ENCODE measurements at places on chromosomes 11 and 22.

DNA sequence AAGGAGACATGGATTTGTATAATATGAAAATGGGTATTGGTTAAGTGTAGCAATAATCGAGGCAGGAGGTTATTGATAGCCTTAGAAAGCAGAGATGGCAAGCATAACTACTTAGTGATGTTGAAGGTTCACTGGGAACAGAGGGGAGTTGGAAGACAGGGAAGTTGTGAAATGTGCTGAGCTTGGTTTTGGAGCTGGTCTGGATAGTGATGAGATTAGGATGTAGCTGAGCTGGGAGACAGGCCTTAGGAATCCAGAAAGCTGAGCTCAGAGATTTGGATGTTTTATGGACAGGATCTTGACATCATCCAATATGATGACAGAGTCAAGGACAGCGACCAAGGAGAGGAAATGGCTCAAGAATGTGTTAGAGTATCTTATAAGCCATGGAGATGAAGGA, 113.1 kb downstream of the ARHGAP42 start:
- no peak for DNase-seq

GRCh38 chr22:38871360-38872171, 450 bp downstream of the CBX6 start:
- no peak for DNase-seq

- DNase-seq = no peak
Observed at GRCh38 chr11:82663535-82663934, 70.1 kb downstream of the FAM181B start.

DNA sequence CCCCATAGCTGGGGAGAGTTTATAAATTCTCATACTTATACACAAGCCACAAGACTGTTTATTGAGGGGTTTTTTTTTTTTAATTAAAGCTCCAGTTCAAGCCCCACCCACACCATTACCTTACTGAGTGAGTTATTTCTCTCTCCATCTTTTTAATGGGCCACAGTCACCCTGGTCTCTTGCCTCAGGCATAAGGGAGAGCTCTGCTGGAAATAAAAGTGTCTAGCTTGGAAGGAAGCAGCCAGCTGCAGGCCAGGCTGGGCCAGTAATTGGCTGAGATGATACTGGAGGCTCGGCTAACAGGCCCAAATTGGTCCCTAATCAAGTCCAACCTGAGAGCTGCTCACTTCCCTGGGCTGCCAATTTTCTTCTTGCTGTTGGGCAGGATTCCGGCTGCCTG, 174.1 kb downstream of the INSC start:
- DNase-seq = no peak

- DNase-seq = peak; percentile 16
Observed at GRCh38 chr22:29201782-29202181, 3.9 kb upstream of the EMID1 start.

- DNase-seq = no peak
Observed at GRCh38 chr22:39478441-39478850, 21.6 kb downstream of the MGAT3 start.

- no peak for DNase-seq
Observed at GRCh38 chr11:8933931-8934330, 1.2 kb upstream of the C11orf16 start.

DNA sequence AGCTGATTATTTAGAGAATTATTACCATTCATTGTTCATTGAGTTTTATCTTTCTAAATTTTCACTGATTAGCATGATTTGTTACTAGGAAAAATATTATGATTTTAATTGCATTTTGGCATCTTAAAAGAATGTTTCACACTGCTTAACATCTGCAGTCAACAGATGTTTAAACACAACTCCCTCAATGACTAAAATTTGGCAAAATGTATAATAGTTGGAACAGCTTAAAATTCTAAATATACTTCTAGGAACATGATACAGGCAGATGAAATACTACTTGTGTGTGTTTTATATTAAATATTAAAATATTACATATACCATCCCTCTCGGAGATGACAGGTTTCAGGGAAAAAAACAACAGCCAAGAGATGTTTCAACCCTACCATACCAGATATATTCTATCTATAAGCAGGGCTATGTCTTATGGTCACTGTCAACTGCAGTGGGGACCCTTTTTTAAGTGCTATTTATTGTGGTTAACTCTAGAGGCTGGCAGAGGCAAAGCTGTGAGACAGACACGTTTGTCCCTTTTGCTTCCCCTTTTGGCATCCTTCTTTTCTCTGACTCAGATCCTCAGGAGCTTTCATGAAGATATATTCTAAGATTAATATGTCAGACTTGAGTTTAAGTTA, 81.9 kb downstream of the BDNF start:
- DNase-seq = no peak

DNA sequence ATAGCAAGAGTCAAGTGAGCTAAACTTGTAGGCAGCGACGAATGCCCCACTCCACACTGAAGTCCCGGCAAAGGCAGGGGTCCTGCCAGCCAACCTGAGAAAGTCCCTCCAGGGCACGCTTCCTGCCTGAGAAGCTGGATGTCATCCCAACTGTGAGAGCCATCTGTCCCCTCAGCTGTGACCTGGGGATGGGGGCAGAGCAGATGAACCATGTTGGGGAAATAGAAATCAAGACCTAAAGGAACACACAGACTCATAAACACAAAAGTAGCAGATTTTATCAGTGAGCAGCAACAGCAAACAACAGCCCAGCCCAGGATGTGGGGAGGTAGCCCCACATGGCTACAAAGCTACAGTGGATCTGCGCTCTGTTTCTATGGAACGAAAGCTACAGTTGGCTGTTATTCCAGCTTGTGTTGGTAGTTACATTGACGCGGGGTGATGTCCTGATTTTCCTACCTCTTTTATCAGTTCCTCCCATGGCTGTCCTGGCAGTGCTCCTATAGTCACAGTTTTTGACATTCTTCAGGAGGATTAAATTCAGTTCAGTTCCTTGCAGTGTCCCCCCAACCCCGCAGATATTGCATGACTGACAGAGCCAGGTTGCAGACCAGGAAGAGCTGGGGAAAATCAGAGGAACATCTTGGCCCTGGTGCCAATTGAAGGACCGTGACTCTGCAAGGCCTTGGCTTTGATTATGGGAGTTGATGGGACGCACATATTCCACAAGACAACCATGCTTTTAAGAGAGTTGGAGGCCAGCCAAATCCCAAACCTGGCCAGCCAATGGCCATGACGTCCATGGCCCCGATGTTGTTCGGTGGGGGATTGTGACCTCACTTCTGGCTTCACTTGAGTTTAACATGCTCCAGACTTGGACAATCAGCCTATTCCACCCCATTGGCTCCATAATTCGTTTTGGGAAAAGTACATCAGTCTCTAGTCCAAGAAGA, 14.6 kb downstream of the MRGPRD start:
- peak; percentile 78 for DNase-seq

DNA sequence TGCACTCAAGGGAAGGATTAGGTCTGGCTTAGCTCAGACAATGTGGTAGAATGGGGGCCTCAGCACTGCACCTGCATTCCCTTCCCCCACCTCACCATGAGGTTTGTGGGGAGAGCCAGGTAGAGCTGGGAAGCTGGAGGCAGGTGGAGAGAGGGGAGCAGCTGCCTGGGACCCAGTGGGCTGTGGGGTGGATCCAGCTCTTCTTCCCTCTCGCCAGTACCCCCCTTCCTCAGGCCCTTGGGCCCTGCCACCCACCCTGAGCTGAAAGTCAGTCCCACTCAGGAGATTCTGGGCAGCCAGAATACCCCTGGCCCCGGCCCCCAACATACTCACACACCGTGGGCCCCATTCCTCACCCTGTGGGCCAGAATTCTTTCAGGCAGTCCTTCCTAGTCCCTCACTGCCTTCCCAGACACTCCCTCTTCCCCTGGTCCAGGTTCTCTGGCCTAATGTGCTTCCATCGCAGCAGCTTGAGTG, 3.1 kb upstream of the POLD4 start:
- no peak for DNase-seq

- no peak for DNase-seq
Observed at GRCh38 chr11:29166306-29166705, 850.5 kb downstream of the KCNA4 start.

- DNase-seq = no peak
Observed at GRCh38 chr22:29519996-29520395, 33.6 kb downstream of the THOC5 start.

DNA sequence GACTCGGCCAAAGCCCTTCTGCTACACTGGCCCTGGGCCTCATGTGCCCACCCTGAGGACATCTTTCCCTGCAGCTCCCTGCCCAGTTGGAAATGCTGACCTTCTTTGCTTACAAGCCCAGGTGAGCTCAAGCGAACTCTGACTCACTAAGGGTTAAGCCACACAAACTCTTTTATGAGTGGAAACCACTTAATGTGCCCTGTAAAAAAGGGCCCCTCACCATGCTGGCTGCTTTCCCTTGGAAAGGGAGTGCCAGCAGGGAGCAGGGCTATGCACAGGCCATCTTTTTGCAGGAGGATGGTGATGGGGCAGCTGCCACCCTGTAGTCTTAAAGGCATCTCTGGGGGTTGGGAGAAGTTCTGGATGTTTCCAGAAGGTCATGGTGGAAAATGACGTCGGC, 18.7 kb downstream of the EHF start:
- DNase-seq = no peak

DNA sequence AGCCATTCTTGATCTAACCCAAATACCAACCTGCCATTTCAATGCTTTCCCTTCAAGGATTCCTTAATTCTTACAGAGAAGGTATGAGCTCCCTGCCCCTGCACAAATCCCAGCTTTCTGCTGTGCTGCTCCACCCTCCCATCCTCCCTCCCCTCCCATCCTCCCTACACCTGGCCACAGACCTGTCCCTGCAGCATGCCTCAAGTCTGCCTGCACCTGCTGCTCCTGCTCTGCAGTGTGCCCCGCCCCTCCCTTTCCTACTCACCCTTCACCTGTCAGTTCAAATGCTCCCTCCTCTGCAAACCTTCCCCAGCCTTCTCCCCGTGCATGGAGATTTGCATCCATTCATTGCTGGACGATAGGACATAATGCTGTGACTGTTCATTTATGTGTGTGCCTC, 139.9 kb upstream of the NARS2 start:
- no peak for DNase-seq

DNA sequence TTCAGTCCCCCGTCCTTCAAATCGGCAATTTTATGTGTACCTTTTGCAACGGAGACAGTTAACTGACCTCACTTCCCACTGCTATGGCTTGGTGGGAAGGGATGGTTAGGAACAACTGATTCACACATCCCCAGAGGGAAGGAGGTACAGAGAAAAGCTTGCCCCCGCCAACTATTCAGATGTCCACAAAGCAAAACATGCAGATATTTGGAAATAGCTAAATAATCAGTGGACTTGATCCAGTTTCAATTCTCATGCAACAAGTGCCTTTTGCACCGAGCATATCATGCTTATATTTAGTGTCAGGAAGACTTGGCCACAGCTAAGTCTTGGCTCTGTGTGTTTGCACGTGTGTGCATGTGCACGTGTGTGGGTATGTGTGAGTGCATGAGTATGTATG, 144.6 kb downstream of the SNX19 start:
- DNase-seq = no peak

DNA sequence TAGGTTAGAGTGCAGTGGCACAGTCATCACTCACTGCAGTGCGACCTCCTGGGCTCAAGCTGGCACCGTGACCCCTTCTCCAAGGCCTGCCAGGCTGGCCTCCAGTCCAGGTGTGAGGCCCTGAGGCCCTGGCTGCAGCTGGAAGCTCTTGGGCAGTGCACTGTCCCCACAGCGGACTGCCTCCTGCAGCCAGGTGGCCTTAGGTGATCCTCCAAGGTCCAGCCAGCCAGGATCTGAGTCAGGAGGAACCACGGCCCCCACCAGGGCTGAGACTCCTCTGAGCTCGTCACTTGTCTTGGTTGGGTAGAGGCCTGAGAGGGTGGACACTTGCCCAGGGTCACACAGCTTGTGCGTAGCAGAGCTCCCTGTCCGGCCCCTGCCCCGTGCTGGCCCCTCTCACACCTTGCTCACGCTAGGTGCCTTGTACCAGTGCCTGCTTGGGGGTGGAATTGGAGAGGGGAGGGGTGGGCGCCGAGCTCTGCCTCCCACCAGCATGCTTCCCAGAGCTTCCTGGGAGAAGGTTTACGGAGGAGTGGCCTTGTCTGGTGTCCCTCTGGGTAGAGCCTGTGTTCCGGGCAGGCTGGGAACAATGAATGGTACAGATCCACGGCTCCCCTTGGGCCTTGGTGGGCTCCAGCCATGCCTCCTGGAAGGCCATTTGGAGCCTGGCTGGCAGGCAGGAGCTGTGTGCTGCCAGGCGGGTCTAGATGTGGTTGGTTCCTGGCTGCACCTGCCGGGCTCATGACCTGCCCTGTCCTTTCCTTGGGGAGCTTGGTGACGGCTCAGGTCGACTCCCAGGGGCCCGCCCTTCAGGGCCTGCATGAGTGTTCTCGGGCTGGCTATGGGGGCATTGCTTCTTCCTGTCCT, 20.6 kb downstream of the KCNQ1 start:
- no peak for DNase-seq

DNA sequence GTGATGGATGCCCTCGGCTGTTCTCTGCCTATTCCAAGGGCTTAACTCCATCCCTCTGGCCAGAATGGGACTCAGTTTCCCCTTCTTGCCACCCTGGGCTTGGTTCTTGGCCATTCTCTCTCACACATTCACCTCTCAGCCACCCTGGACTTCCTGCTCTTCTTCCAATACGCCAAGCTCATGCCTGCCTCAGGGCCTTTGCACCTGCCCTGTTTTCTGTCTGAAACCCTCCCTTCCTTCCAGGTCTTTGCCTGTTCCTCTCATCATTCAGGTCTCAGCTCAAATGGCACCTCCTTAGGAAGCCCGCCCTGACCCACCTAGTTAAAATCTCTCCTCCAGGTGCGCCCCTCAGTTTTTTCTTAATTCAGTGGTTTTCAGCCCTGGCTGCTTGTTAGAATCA, 76.6 kb upstream of the TP53I11 start:
- DNase-seq = no peak

- peak; percentile 65 for DNase-seq
Observed at GRCh38 chr11:127003260-127003981, 2.9 kb upstream of the KIRREL3 start.

DNA sequence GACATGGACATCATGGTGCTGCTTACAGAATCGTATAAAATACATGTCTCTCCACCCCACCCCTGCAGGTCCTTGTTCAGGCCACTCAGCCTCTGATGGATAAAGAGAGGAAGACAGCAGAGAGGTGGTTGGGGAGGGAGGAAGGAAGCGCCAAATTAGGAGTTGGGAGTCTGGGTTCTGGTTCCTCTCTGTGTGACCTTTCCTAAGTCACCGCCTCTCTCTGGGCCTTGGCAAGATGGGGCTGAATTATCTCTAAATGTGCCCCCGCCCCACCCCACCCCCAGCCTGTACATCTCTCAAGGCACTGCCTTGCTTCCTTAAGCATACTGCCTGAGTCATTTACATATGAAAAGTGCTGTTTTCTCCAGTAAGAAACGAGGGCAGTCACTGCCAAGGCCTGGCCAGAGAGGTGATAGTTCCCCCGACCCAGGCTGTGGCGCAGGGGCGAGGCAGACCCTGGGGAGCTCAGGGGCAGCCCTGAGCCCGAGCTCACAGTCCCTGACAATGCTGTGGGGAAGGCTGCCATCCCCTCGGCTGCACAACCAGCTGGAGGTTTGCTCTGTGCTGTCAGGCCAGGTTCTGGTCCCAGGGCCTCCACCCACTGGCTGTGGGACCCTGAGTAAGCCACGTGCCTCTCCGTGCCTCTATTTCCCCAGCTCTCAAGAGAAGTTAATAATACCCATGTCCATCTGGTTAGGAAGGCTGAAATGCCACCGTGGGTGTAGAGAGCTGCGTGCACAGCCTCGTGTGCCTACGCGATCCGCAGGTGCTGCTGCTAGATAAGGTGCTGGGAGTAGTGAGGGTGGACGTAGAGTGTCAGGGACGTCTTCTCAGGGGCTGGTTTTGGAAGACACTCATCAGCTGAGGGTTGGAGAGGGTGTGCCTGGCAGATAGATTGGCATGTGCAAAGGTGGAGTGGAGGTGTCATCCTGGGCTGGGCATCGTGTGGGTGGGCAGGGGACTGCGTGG, 55.3 kb downstream of the CACNA1I start:
- DNase-seq = no peak
